ENCODE measurements at places on chromosomes 1 and 21.

GRCh38 chr1:21873761-21874160, 61.7 kb downstream of the LDLRAD2 start:
- DNase-seq: no peak

GRCh38 chr21:15825700-15826099, 95.9 kb downstream of the USP25 start:
- no peak for DNase-seq

DNA sequence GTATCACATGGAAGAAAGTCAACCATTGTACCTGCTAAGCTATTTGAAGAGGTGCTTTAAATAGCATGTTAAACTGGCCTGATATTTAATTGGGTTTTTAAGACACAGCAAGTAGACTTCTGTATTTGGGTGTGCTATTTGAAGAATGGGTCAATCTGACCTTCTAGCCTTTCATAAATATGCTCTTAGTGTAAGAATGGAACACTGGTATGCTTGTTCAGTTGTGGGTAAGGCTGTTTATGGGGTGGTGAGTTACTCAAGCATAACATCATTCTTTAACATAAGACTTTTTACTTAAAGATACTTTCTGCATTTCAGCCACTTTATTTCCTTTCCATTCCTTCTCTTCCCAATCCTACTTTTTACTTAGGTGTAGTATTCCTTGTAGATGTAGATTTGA, 21.4 kb downstream of the AHCYL1 start:
- DNase-seq: no peak

DNA sequence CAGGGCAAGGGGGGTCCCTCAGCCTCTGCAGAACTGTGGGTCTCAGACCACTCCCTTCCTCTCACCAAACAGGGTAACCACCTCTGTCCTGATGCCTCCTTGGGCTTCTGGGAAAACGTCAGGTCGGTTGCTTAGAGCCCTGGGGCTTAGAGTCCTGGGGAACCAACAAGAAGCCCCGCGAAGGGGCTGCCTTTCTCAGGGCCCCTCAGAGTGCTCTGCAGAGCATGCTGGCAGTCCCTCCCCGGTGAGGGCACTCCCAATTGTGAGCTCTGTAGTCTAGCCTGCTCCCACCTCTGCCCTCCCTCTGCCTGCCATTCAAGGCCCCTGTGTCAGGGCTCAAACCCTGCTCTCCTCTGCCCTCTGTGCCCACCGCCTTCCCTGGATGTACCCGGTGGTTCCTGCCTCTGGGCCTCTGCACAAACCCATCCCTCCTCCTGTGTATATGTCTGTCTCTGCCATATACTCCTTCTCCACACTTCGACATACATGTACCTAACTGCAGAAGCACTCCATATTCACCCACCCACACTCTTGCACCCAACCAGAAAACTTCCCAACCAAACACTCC, 92.3 kb downstream of the DMRTB1 start:
- no peak for DNase-seq

DNA sequence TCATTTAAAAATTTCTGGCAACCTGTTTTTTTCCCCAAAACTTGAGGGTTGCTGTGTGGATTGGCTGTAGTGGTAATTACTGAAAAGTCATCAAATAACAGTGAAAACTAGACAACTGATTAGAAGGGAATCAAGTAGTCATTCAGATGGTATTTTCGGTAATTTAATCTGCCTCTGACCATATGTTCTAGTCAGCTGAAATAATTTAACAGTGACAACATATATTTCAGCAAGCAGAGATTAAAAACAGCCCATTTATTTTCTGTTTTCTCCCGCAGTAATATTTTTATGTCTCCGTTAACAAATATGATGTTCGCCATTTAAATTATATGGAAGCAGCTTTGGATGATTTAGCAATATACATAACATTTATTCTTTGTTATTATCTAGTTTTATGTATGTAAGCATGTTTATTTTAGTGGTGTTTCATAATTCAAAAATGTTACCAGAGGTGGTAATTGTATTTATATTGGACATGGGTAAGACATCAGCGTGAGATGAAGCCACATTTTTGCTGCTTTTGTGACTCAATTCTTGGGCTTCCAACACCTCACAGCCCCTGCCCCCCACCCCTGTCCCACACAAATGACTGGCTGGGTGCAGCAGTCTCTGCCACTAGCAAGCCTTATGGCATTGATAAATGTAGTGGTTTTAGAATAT, 104.4 kb downstream of the GALNT2 start:
- DNase-seq: no peak
